ENCODE measurements at places on chromosomes 7 and 10.

DNA sequence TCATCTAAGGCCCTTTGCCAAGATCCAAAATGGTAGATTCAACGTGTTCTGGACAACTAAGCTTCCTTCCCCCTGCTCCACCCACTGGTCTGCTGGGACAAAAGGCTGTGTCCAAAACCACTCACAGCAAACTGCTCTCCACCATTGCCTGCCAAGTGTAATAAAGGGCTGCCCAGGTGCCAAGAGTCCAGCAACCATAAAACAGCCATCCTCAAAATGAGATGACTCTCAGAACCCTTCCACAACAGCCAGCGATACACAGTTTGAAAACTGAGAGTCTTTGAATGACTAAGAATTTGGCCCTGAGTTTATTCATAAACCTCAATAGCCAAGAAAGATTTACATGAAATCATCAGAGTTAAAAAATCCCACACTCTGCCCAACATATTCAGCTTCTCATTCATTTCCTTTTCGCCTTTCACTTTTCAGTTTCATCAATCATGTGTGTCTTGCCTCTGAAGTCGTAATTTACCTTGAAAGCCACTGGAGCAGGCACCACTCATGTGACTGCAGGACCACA, 658.1 kb upstream of the MGMT start:
- no peak for DNase-seq

DNA sequence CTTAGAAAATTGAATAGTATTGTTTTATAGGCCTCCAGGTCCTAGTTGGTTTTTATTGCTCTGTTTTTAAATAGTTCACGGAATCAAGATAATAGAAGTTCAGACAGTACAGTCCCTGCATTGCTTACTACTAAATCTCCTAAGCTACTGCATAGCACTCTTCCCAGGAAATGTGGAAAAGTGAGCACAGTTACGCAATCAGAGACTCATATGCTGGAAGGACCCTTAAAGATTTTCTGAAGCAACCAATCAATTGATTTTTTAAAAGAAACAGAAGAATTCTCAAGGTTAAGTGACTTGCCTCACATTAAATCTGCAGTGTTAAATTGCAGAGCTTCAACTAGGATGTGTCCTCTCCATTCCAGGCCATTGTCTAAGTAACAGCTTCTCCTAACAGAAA, 23.1 kb upstream of the DIP2C start:
- no peak for DNase-seq

DNA sequence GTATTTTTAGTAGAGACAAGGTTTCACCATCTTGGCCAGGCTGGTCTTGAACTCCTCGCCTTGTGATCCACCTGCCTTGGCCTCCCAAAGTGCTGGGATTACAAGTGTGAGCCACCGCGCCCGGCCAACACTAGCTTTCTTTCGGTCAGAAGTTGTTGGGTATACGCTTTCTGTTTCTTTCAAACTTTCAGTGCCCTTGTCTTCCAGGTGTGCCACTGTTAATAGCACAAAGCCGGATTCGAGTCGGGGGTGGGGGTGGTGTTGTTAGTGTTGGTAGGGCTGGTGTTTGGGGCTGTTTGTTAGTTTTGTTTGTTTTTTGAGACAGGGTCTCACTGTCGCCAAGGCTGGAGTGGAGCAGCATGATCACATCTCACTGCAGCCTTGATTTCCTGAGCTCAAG, 33.8 kb upstream of the NANOS1 start:
- DNase-seq: no peak

GRCh38 chr10:131356442-131356841, 44.9 kb upstream of the TCERG1L start:
- DNase-seq: no peak

DNA sequence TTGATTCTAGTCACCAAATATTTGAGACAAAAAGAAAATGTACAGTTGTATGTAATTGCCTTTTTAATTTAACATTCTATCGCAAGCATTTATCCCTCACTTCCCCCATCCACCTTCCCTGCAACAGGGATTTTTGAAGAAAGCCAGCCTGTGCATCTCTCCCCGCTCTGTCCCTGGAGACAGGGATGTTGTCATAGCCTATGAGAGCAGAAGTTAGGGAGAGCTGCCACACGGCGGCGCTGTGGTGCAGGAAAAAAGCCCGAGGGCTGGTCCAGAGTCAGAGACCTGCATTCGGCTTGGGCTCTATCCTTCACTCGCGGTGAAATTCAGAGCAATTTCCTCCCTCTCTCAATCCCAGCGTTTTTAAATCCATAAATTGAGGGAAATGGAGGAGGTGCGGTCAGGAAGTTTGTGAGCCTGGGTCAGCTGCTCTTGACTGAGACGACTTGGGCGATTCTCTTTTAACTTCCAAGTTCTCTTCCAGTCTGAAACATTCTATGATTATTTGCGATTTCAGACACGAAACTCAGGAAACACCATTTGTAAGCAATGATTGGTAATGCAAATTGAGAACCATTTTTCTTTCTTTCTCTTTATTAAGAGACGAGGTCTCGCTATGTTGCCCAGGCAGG, 17.5 kb downstream of the HKDC1 start:
- no peak for DNase-seq

DNA sequence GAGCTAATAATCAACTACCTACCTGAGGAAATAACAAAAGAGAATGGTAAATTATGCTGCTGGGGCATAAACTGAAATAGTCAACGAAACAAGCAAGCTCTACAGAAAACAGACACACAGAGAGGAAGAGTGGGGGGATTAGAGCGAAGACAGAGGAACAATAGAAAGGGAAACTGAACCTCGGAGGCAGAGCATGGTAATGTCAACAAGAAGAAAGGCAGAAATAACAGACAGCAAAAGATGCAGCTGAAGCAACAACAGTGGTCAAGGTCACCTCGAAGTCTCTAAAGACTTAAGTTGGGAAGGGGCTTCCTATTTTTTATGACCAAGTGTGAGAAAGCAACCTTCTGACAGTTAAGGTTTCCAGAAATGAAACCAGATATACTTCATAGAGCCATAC, 177.0 kb downstream of the ZNF438 start:
- DNase-seq: no peak

GRCh38 chr10:88379575-88379974, 203.5 kb downstream of the RNLS start:
- DNase-seq: no peak

- no peak for DNase-seq
Observed at GRCh38 chr7:134834689-134835462, 55.4 kb downstream of the CALD1 start.

DNA sequence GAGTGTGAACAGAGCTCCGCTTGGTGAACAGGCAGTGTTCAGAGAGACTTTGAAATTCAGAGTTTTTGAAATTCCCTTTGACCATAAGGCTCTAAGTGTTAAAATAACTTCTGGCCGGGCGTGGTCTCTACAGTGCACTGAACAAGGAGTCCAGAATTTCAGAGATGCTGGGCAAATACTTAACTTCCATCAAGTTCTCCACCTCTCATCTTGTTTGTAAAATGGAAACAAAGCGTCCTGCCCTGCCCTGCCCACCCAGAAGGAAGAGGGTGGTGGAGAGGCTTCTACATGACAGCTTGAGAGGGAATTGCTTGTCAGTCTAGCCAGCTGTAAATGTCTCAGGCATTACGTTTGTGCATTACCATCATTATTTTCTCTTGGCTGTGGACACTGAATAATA, 102.6 kb downstream of the RGS10 start:
- DNase-seq: no peak

DNA sequence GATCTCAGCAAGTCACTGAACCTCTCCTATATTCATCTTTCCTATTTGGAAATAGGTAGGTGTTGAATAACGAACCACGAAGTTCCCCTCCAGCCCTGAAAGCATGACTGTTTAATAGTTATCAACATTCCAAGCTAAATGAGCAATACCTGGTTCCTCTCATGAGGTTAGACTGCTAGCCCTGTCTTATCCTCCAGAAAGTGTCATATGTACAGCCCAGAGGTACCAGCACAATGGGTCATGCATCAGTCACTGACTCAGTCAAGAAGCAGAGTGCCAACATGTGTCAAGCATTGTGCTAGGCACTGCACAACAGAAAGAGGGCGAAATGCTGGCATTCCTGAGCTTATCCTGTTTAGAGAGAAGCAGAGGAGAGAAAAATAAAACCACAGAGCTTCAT, 70.0 kb downstream of the AMPH start:
- peak; percentile 61 for DNase-seq

DNA sequence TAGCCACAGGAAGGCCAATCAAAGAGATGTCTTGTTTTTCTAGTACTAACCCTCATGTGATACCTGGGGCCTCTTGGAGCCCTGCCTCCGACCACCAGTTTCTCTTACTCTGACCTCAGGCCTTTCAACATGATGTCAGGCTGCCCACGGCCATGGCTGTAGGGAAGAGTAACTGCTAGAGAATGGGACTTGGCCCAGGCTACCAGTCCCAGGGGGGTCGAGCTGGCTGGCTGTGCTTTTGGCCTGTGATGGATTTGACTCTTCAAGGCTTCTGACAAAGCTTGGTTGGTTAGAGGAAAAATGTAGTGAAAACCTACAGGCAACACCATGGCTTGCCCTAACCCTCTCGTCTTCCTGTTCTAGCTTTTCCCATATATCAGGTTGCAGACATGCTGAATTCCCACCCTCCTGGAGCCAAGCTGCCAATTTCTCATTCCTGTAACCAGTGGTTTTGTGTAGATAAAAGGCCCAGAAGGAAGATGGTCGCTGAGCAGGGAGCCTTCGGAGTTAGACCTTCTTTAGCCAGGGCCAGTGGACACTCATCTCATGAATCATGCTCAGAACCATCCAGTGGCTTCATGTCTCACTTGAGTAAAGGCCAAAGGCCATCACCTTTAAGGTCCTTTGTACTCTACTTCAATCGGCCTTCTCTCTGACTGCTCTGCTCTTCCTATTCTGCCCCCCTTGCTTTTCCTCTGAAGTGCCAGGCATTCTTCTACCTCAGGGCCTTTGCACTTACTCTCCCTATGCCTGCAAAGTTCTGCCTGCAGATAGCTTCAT, 19.7 kb downstream of the SUFU start:
- DNase-seq: no peak

DNA sequence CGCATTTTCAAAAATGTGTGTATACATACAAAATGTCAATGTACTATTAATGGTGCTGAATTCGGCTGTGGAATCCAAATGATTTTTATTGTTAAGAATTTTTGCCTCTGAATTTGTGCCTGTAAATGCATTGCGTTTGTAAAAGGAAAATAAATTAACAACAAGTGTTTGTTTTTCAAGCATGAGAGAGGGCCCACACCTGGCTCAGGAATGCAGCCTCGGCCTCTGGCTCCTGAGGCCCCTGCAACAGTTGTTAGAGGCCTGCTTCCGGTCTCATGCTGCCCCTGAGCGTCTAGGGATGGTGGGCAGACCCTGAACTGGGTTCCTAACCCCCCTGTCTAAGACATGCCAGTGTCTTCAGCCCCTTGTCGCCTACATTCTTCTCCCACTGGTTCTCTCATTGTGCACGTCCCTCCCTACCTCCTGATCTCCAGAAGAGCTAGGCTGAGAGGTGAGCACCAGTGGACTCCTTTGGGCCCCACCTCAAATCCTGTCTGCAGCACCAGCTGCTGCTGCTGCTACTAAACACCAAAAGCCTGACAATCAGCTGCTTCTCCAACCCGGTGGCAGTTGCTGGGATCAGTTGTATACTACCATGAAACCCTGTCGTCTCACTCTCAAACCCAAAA, 1.9 kb upstream of the BTBD16 start:
- no peak for DNase-seq

DNA sequence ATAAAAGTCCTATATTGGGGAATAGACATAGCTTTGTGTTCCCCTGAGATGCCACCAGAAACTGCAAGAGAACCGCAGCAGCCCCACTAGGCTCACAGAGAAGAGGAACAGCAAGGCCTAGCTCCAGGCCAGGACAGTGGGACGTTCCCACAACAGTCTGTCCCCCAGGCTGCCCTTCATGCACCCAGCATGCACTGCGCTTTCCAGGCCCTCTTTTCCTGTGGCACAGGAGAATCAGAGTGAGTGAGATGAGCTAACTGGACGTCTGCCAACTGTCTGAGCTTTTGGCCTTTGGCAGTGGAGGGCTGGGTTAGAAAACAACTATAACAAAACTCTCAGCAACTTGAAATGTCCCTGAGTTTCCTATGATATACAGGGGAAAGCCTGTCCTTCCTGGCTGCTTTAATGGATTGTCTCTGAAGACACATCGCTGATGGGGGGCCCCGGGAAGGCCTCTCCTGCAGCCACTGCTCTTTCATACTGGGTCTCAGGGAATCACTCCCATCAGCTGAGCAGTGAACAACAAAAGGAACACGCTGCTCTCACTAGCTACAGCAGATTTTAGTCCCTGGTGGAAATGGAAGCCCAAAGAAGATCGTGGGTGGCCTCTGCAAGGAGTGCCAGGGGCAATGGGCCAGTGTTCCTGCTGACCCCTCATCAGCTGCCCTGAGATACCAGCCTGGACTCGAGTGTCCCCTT, 53.5 kb downstream of the PODXL start:
- no peak for DNase-seq

DNA sequence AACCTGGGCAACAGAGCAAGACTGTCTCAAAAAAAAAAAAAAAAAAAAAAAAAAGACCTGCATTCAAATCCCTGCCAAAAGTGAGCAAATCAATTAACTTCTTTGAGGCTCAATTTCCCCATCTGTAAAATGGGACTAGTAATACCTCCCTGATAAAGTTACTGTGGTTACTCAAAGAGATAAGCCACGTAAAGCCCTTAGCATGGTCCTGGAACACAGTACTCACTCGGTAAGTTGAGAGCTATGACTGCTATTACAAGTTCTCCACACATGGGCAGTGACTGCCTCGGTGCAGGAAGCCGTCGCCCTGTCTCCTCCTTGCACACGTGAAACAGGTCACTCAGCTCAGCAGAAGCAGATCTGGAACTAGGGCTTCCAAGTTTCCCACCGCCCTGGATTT, 37.9 kb downstream of the DDIT4 start:
- no peak for DNase-seq

GRCh38 chr7:83599131-83599530, 49.8 kb downstream of the SEMA3E start:
- no peak for DNase-seq

DNA sequence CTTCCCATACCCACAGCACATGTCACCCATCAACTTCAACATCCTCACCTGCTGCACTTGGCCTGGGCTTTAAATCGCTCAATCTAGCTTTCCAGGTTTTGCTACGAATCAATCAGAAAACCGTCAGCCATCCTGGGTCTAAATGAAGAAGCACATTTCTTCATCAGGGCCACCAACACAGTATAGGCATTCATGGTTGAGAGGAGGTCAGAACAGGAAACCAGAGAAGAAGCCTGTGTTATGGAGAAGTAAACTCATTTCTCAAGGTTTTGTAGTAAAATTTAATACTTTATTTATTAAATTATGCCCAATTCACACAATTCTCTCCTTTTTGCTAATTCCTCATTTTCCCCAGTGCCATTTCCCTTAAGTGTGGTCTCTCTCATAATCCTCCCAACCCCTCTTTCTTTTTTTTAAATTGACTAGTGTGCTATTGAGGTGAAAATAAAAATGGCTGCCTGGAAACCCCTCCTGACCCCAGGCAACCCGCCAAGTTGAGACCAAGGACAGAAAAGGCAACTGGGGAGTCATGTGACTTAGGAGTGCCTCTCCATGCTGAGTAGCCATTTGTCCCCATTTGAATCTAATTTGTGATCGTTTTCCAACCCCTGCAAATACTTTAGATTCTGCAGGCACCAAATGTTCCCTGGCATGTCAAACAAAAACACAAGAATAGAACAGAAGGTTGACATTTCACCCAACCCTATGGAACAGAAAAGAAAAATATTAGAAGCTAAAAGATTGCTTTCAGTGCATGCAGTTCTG, 181.1 kb upstream of the NAMPT start:
- DNase-seq: no peak
